NCI-H2171 treated with DMSO at 0.1 percent for 48 hours (cell line): ENCODE measurements at places on chromosomes 2 and 18.

DNA sequence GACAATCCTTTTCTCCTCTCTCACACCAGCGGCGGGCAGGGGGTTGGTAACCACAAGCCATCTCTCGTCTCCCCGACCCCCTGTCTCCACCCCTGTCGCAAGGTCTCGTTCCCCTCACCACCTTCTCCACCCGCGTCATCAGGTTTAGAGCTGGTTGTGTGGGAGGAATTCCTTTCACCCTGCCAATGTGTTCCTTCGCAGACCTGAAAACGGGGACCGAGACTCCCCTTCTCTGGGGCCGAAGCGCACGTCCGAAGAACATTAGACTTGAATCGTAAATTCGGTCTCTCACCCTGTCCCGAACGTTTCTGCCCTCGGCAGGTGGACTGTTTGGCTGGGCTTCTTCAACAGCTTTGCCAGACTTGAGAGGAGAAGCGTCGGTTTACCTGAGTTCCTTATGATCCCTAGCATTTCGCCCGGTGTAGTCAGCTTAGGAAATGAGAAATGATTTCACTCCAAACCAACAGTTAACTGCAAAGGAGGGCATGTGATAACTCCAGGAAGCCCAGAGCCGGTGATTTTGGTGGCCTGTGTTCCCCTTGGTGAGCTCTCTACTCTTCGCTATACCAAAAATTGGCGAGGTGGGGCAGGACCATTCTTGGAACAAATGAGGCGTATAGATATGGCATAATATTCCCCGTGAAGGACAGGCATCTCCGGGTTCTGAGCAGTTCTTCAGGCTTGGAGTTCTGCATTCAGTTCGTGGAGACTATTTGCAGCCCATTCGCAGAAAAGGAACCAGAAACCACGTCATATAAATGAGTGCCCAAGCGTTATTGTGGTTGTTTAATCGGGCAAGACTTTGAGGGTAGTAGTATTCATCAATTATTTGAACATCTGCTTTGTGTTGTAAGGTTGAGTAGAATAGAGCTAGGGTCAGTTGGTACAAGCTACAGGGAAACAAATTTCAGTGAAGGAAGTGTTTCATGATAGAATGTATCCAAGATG lies 694 bp downstream of the CFAP36 start:
- DNase-seq, result peak; percentile 47

- DNase-seq, result no peak
Measured at GRCh38 chr2:133439565-133439920, 128.7 kb downstream of the NCKAP5 start.

DNA sequence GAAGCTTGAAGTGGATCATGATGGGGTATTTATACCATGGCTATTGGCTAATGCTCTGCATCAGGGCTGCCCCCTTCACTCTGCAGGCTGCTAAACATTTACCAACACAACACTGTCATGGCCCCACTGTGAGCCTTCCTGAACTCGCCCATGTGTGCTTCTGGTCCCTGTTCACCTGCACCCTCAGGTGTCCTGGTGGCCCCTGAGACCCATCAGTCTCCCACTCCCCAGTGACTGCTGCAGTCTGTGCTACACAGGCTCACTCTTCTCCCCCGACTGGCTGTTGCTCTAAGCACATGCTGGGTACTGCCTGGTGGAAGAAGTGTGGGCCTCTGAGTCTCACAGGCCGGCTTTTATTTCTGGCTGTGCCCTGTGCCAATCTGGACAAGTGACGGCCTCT lies 183.0 kb upstream of the HS6ST1 start:
- no peak for DNase-seq

GRCh38 chr2:129203331-129203730 lies 776.1 kb upstream of the RAB6C start:
- DNase-seq, result no peak

GRCh38 chr2:236901956-236902355 lies 183.7 kb upstream of the COPS8 start:
- DNase-seq, result no peak

DNA sequence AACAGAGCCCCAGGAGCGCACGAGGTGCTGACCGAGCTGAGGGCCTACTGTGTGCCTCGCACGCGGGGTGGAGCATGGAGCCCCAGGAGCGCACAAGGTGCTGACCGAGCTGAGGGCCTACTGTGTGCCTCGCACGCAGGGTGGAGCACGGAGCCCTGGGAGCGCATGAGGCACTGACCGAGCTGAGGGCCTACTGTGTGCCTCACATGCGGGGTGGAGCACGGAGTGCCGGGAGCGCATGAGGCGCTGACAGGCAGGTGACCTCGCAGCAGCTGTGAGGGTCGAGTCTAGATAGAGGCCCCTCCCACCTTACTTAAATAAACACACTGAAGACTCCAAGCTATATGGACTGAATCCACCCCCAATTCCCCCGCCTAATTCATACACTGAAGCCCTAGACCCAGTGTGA lies 60.3 kb downstream of the EIPR1 start:
- DNase-seq, result no peak

- no peak for DNase-seq
Measured at GRCh38 chr18:28313602-28314001, 136.7 kb upstream of the CDH2 start.

- no peak for DNase-seq
Measured at GRCh38 chr2:160397530-160397865, 96.1 kb downstream of the RBMS1 start.

DNA sequence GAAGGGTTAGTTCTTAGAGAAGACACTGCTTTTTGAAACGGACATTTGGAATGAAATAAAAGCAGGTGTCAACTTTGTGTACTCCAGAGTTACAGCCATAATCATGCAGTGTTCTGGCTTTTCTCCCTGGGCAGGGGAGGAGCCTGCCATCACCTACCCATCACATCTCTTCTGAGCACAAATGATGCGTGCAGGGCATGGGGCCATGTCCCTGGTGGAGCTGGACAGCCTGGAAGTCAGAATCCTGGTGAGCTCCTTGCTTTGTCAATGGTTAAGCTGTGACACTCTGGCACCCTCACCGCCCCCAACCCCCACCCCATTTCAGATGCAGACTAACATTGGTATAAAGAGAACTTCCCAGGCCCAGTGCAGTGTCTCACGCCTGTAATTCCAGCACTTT lies 53.1 kb downstream of the PDCL3 start:
- no peak for DNase-seq

GRCh38 chr2:85734942-85735608 lies 18.7 kb upstream of the ATOH8 start:
- no peak for DNase-seq

GRCh38 chr18:63216516-63217311 lies 102.9 kb downstream of the BCL2 start:
- no peak for DNase-seq

- DNase-seq, result no peak
Measured at GRCh38 chr2:1234731-1235308, 178.4 kb upstream of the TPO start.

DNA sequence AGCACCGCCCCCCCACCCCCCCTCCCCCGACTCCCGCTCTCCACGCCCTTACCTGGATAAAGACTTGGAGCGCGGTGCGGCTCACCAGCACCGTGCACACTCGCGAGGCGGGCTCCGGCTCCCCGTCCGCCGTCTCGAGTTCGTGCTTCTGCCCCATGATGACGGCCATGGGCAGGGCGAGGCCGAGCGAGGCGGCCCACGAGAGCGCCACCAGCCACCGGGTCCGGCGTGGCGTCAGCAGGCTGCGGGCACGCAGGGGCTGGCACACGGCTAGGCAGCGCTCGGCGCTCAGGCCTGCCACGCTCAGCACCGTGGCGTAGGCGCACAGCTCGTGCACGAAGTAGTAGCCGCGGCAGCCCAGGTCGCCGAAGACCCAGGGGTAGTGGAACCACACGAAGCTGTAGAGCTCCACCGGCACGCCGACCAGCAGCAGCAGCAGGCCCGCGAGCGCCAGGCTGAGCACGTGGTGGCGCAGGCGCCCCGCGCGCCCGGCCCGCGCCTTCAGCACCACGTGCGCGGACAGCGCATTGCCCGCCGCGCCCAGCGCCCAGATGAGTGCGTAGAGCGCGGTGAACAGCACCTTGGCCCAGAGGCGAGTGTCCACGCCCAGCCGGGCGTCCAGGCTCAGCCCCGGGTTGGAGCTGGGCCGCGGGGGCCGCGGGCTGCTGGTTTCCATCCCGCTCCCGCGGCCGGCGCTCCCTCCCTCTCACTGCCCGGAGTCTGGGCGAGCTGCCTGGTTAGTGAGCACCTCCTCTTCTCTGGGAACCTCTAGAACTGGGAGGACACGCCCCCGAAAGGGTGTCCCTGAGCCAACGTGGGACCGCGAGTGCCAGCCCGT lies at the start of gene NTSR2:
Gene NTSR2 (minus strand): TSS at position 742 of the 838 bp plus-strand sequence. CDS start 66 bp downstream, at position 676.
- DNase-seq, result no peak

GRCh38 chr2:164495491-164496223 lies 125.6 kb downstream of the GRB14 start:
- DNase-seq, result peak; percentile 3

GRCh38 chr2:196279541-196279940 lies 108.2 kb upstream of the STK17B start:
- no peak for DNase-seq

DNA sequence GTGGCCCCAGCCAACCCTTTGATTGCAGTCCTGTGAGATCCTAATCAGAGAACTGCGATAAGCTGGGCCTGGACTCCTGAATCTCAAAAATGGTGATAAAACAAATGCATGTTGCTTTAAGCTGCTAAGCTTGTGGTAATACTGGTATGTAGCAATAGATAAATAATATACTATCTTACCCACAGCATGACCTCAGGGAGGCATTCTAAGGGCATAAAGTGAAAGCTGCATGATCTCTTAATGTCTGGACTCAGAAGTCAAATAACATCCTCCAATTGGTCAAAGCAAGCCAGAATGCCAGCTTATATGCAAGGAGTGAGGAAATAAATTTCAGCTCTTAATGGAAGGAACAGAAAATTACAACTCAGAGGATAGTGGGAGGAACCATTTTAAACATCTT lies 246.1 kb downstream of the FSIP2 start:
- DNase-seq, result no peak

DNA sequence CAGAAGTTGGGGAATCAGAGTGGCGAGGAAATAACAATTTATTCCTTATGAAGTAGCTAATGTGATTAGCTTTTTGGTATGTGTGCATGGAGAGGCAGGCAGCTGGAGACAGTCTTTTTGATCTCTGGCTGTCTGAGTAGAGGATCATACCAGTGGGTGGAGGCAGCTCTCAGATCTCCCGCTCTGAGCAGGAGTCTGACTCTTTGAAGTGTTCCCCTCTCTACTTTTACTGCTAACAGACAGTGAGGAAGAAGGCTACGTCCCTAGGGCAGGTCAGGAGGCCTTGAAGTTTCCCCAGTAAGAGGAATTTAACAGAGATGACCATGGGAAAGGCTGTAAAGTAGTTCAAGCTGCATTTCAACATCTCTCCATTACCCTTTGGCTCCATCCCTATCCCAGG lies 111.9 kb upstream of the REG3A start:
- no peak for DNase-seq

- DNase-seq, result no peak
Measured at GRCh38 chr2:138023976-138024375, 59.7 kb downstream of the HNMT start.

GRCh38 chr18:62348474-62348873 lies 23.4 kb downstream of the TNFRSF11A start:
- no peak for DNase-seq
